ENCODE measurements at places on chromosomes 7 and 10. TPM values are rescaled to one million over a fixed set of nuclear protein-coding genes. Genes with fewer than 3 reads are reported as not detected.

The IDI2 gene
- not detected for total RNA-seq

The CFAP70 gene
- 1.2 TPM for total RNA-seq

The GALNT17 gene
- total RNA-seq = 5.0 TPM

The MYL10 gene
- total RNA-seq = not detected

The SOSTDC1 gene
- not detected for total RNA-seq

The AGFG2 gene
- total RNA-seq = 4.0 TPM

The CHST3 gene
- 48.6 TPM for total RNA-seq

The SORBS1 gene
- total RNA-seq = 4.0 TPM

The DOCK1 gene
- total RNA-seq = 39.5 TPM

The ST8SIA6 gene
- total RNA-seq = not detected

The PIK3AP1 gene
- total RNA-seq = 8.9 TPM

The CHCHD2 gene
- 735 TPM for total RNA-seq

The AMPH gene
- 0.25 TPM for total RNA-seq

The HOGA1 gene
- total RNA-seq = 3.4 TPM

The GDF10 gene
- not detected for total RNA-seq

The SEMA3A gene
- total RNA-seq = 6.8 TPM

The FLNC gene
- total RNA-seq = 243 TPM

The FAM131B gene
- total RNA-seq = 1.3 TPM

The PALD1 gene
- 3.9 TPM for total RNA-seq

The ASAH2B gene
- 3.8 TPM for total RNA-seq

The SMURF1 gene
- total RNA-seq = 51.3 TPM

The TSPAN13 gene
- total RNA-seq = 16.7 TPM

The SFXN2 gene
- total RNA-seq = 4.5 TPM

The DBNL gene
- 121 TPM for total RNA-seq

The CALCR gene
- not detected for total RNA-seq

The VGF gene
- total RNA-seq = 17.5 TPM

The SIRT1 gene
- 20.5 TPM for total RNA-seq

The PRKCQ gene
- 7.7 TPM for total RNA-seq

The STEAP4 gene
- 2.3 TPM for total RNA-seq

The SLC26A3 gene
- not detected for total RNA-seq

The PTF1A gene
- not detected for total RNA-seq

The TRPV5 gene
- not detected for total RNA-seq

The PNLIPRP1 gene
- not detected for total RNA-seq

The ZNF746 gene
- 30.3 TPM for total RNA-seq

The ANTXRL gene
- total RNA-seq = not detected

The CNNM1 gene
- total RNA-seq = 0.62 TPM

The CFAP46 gene
- 3.8 TPM for total RNA-seq

The CALHM3 gene
- total RNA-seq = not detected

The ANKRD61 gene
- not detected for total RNA-seq

The TFEC gene
- 0.04 TPM for total RNA-seq

The GAD2 gene
- total RNA-seq = not detected

The FFAR4 gene
- total RNA-seq = not detected

The ZNF804B gene
- not detected for total RNA-seq

The DNAJB6 gene
- 104 TPM for total RNA-seq

The CPA1 gene
- not detected for total RNA-seq

The PTPRE gene
- 10.3 TPM for total RNA-seq

The RHOBTB1 gene
- 21.3 TPM for total RNA-seq

The HOXA13 gene
- total RNA-seq = not detected

The COBL gene
- total RNA-seq = 6.4 TPM

The MET gene
- 161 TPM for total RNA-seq

The MYOF gene
- 141 TPM for total RNA-seq

The MRPS24 gene
- 168 TPM for total RNA-seq
